ENCODE measurements at places on chromosomes 4 and X.

DNA sequence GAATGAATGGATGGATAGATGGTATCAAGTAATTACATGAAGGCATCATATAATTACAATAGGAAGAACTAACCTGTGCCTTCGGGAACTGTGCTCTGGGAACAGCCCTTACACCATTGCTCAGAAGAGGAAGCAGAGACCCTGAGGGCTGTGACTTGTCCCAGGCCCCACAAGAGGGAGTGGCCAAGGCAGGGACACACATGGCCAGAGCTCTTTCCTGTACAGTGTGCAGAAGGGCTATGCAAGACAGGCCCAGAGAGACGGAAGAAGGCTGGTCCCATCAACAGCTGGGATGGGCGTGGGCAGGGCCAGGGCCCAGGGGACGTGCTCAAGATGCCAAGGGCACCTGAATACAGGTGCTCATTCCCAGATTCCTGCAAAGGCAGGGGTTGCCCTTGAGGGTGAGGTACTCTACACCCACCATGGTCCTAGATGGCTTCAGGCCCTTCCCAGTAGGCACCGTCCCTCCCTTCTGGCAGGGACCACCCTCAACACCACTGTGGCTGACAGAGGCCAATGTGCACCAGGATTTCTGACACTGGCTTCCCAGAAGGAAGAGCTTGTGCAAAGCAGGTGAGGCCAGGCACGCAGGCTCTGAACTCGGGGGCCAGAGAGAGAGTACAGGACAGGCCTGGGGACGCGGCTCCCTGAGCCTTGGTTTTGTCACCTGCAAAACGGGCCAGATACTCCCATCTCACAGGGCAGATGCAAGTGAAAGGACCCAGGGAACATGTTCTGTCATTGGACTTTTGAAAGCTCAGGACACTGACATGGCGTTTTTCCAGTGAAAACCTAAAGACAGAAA, 1.7 kb downstream of the EVC2 start:
- DNase-seq, result no peak

GRCh38 chrX:13808293-13808692, 8.6 kb downstream of the GPM6B start:
- DNase-seq, result no peak

DNA sequence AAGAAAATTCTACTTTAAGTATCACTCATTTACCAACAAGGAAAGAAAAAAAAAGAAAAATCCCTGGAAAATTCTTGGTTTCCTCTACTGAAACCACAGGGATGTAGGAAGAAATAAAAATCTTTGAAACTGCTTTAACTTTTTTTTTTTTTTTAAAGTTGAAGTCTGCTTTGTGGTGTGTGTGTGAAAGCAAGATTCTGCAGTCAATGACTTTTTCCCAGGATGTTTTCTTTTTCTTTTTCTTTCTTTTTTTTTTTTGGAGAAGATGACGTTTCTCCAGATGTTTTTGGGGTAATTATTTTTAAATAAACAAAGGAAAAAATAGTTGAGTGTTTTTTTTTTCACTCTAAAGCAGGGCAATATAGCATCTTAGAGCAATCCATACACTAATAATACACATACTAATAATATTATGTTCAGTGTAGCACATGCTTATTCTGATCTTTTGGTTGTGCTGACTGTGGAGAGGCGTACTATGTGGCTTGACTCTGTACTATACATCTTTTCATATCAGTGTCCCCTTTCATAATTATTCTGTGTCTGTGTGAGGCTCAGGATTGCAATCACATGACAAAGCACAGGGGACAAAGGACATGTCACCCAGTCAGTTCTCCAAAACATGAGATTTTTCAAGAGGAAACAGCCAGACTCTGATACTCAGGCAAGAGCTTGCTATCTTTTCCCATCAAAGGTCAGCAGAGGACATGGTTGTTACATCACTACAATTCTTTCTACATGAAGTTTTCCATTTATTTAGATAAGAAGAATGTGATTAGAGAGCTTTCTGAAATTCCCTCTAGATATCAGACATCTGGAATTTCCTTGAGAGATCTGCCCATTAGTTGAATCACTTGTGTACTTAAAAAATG, 111.0 kb downstream of the PDE5A start:
- DNase-seq, result no peak

DNA sequence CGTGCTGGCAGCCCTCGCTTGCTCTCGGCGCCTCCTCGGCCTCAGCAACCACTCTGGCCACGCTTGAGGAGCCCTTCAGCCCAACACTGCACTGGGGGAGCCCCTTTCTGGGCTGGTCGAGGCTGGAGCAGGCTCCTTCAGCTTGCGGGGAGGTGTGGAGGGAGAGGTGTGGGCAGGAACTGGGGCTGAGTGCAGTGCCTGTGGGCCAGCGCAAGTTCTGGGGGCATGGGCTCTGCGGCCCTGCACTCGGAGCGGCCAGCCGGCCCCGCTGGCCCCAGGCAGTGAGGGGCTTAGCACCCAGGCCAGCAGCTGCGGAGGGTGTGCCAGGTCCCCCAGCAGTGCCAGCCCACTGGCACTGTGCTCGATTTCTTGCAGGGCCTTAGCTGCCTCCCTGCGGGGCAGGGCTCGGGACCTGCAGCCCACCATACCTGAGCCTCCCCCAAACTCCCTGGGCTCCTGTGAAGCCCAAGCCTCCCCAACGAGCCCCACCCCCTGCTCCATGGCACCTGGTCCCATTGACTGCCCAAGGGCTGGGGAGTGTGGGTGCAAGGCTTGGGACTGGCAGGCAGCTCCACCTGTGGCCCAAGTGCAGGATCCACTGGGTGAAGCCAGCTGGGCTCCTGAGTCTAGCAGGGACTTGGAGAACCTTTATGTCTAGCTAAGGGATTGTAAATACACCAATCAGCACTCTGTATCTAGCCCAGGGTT, 556.8 kb downstream of the GABRG1 start:
- DNase-seq, result no peak

GRCh38 chrX:57669961-57670360, 10.1 kb downstream of the NLRP2B start:
- DNase-seq, result no peak

GRCh38 chrX:96713303-96713702, 28.7 kb downstream of the DIAPH2 start:
- DNase-seq, result no peak

DNA sequence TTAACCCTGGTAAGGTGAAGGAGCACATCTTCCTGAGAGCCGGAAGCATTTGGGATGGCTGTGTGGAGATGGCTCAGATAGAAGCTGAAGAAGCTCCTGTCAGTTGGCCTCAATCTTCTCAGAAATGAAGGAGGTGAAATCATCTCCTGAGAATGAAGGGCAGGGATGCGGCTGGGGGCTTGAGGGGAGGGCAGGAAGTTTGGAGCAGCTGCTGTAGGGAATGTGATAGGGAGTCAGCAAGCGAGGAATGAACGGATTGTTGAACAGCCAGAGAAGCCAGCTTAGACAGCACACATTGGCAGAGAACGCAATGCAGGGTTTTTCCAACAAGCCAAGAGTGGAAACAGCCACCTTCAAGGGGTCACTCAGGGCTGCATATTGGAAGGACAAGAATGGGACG, 10.0 kb downstream of the KCNE5 start:
- no peak for DNase-seq

DNA sequence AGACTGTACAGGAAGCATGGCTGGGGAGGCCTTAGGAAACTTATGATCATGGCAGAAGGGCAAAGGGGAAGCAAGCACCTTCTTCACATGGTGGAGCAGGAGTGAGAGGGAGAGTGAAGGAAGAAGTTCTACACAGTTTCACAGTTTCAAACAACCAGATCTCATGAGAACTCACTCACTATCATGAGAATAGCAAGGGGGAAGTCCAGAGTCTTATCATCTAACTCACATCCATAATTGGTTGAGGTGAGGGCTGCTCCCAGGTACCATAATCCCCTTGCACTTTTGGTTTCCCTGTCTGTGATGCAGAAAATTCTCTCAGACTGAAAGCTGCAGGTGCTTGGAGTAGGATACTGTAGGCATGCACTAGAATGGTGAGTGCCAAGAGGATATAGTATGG, 233.8 kb upstream of the CPEB2 start:
- DNase-seq, result no peak

DNA sequence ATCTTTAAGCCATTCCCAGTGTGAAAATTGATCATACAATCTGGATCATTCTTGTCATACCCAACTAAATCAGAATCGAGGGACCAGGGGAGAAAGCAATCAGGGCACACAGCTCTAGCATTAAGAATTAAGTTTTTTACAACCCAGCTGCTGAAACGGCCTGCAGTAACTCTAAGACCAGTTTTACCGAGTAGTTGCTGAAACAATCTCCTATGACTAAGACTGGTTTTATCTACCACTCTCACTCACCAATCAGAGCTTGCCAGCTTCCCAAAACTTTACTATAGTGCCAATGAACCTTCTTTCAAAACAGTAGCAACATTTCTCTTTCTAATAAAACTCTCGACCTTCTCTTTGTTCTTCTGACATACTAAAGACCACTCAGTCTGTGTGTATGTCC, 2.8 kb upstream of the SAP30 start:
- DNase-seq, result no peak

GRCh38 chrX:40953369-40953768, 131.9 kb upstream of the USP9X start:
- DNase-seq, result no peak

DNA sequence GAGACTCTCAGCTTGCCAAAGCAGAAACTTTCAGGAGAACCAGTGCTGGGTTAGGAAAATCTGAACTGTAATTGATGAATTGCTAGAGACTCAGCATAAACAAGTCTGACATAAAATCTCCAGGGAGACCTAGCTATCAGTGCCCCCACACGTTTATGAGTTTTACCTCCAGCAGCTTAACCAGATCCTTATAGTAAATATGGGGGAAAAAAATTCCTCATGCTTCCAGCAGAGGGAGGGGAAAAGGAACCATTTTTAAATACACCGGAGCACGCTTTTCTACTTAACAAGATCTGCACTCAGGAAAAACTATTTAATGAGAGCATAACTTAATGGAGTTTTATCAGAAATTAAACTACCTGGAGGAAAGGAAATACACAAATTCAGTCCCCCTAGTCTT, 1040.7 kb upstream of the INTU start:
- no peak for DNase-seq

- DNase-seq, result no peak
Measured at GRCh38 chr4:106114270-106114669, 201.7 kb downstream of the TBCK start.

DNA sequence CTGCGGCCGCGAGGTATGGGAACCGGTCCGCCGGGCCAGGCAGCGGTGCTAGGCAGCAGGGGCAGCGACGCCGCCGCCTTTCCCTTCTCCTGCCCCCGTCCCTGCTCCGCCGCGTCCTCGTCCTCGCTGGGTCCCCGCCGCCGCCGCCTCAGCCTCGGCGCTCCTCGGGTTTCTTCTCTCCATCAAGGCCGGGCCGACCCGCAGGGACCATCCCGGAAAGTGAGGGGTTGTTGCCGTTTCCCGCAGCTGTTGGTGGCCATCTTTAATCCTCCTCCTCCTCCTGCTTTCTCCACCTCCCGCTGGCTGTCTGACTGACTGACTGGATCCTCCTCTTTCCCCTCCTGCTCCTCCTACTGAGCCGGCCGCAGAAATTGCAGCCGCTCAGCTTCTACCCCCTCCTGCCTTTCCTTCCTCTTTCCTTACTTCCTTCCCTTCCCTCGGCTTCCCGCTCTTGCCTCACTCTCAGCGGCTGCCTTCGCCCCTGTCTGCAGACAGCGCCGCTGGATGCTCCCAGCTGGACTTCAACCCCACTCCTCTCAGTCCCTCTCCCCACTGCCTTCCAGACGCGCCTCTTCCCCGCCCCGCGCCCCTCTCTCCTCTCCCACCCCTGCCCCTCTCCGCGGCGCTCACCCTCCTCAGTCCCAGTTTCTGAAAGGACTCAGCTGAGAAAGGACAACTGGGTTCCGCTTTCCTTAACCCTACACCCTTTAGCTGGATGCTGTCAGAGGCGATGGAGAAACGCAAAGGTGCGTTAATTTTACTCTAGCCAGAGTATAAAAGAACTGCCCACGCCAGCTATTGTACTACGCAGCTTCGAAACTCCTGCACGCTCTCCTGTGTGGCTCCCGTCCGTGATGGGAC, at the start of gene WDFY3:
WDFY3 (minus strand) TSS at position 309 of the 861 bp plus-strand sequence. CDS start 106,099 bp downstream, outside the sequence.
- no peak for DNase-seq

- DNase-seq, result no peak
Measured at GRCh38 chr4:19675172-19675811, 576.4 kb upstream of the SLIT2 start.

GRCh38 chr4:151319490-151319889, 5.9 kb downstream of the SH3D19 start:
- no peak for DNase-seq

GRCh38 chrX:105972690-105973386, 65.7 kb downstream of the SERPINA7 start:
- no peak for DNase-seq

DNA sequence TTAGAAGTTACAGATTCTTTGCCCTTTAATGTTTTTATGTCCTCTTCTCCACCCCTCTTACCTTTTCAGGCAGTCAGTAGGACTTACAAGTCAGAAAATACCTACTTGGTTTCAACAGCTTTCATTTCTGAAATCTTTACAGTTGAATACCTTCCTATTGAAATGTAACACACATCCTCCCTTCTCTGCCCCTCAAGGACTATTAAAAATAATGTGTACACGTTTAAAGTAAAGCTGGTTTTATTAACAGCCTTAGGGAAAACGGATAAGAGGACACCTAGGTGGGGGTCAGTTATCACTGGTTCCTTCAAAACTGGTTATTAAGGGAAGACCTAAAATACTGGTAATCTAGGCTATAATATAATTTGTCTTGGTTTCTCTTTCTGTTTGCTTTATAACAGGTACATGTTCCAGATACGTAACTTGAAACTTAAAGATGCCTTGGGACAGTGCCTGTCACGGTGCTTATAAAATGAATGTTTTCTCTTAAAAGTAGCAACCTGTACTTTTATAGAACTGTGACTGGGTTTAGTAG, 1.8 kb downstream of the CCSER1 start:
- peak; percentile 28 for DNase-seq

- DNase-seq, result no peak
Measured at GRCh38 chr4:2497931-2498330, 29.0 kb downstream of the RNF4 start.

DNA sequence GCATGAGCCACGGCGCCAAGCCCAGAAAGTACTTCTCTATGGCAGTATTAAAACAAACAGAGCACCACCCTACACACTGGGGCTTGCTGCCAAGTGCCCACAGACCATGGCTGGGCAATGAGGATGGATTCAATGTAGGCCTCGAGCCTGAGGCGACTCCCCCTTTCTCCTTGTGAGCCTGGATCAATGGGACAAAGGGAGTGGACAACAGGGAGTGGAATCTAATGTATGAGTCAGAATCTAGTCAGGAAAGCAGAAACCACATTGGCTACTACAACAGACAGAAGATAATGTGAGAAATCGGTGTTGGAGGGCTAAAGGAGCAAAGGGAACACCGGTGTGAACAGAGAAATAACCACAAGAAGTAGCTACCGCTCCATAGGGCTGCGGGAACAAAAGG, 37.7 kb upstream of the OCIAD2 start:
- DNase-seq, result no peak

DNA sequence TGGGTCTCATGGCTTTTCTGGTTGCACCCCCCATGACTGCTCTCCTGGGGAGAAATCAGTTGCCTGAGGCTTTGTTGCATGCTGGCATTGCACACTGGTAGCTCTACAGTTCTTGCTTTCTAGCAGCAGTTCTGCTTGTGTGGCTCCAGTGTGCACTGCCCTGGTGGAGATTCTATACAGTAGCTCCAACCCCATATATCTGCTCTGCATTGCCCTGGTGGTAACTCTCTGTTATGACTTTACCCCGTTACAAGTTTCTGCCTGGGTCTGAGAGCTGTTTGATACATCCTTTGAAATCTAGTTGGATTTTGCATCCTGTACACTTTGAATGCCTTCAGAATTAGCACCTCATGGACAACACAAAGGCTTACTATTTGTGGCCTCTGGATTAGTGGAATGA, 241.4 kb upstream of the EPHA5 start:
- DNase-seq, result no peak

- DNase-seq, result no peak
Measured at GRCh38 chrX:5549512-5549911, 679.2 kb downstream of the NLGN4X start.
